T-helper 22 cell (primary cell): ENCODE measurements at places on chromosomes 2 and 18.

DNA sequence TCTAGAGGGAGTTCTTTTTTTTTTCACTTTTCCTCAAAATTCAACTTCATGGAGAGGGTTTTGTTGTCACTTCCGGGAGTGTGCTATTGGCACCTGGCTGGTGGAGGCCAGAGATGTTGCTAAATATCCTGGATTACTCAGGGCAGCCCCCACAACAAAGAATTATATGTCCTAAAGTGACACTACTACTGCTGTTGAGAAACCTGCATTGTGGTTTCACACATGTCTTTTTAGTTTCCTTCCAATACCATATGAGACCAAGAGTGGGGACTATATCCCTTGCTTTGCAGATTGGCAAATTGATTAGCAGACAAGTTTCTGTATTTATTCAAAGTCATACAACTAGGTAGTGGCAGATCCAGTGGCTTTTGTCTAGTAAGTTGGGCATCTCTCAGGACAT, 826.8 kb downstream of the TRIB2 start:
- no peak for DNase-seq

GRCh38 chr18:44682871-44683221, 2.2 kb downstream of the SETBP1 start:
- no peak for DNase-seq

DNA sequence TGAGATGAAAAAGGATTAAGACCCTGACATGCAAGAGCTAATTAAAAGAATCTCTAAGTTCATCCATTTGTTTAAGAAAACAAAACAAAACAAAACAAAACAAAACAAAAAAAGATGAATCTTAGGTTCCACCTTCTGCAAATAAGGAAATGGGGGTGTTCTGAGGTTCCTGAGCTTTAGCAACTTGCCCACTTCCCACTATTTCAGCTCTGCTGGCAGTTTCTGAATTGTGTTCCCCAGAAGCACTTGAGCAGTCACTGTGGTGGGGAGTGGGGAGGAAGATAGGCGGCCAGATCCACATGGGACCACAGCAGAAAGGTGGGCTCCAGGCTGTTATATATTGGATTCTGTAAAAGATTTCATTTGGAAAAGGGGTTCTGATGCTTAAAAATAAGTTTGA, 20.3 kb downstream of the INO80C start:
- DNase-seq: no peak

- DNase-seq: no peak
Measured at GRCh38 chr2:9745153-9745899, 97.9 kb upstream of the TAF1B start.

GRCh38 chr2:233389601-233390125, 35.4 kb downstream of the DGKD start:
- DNase-seq: no peak

- DNase-seq: no peak
Measured at GRCh38 chr2:136031711-136032110, 46.3 kb upstream of the DARS1 start.

GRCh38 chr18:13256444-13257305, 38.1 kb downstream of the LDLRAD4 start:
- no peak for DNase-seq

DNA sequence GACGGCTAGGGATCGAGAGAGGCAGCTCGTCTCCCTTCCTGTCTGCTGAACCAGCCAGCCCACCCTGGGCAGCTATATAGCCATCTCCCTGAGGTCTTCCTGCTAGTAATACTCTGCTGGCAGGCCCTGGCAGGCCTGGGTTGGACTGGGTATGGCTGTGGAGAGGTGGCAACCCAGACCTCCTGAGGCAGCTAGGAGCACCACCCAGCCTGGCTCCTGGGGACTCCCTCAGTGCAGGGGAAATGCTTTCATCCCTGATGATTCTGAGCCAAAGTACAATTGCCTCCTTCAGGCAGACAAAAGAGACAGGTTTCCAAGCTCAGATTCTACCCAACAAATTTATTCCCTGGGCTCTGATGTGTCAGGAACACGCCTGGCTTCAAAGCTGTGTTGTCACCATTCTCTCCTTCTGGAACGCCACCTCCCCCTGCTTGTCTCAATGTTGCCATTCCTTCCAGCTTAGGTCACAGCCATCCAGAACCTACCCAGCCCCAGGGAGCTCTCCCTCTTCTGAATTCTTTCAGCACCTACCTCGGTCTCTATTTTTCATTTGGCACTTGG, 4.7 kb upstream of the DNAJB2 start:
- no peak for DNase-seq

GRCh38 chr2:158845859-158846258, 50.7 kb downstream of the DAPL1 start:
- no peak for DNase-seq

DNA sequence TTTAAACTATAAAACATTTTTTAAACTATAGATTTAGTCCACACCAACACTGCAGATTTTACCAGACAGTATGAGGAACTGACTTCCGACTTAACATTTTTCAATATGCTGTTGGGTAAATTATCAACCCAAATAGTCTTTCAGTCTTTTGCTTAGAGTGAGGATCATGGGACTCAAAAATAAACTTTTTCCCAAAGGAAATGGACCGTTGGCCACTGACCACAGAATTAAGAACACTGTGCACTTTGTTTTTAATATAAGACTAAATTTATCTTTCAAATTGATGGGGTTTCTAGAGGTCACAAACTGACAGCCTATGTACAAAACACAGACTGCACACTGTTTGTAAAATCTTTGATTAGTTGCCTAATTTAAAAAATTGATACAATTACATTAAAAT, 44.9 kb downstream of the FIGN start:
- DNase-seq: no peak
